Spinal cord (tissue), 10 donors: ENCODE measurements at places on chromosomes 4 and X.

- no peak for DNase-seq
- H3K27me3 ChIP-seq = no peaks in the 10 kb centered on the region
- H3K4me3 ChIP-seq = no peak overlapping the region
- H3K27ac ChIP-seq = no peak overlapping the region
- H3K36me3 ChIP-seq = peaks cover 19% of the 10 kb centered on the region
- H3K4me1 ChIP-seq = no peaks in the 10 kb centered on the region
These were observed 157.1 kb downstream of the CDS1 start for GRCh38 chr4:84740057-84740456.

- peaks cover 6% of the 10 kb centered on the region for H3K4me1 ChIP-seq
- no peak for DNase-seq
- no peaks in the 10 kb centered on the region for H3K36me3 ChIP-seq
These were observed 67.5 kb downstream of the COQ2 start for GRCh38 chr4:83216959-83217683.

DNA sequence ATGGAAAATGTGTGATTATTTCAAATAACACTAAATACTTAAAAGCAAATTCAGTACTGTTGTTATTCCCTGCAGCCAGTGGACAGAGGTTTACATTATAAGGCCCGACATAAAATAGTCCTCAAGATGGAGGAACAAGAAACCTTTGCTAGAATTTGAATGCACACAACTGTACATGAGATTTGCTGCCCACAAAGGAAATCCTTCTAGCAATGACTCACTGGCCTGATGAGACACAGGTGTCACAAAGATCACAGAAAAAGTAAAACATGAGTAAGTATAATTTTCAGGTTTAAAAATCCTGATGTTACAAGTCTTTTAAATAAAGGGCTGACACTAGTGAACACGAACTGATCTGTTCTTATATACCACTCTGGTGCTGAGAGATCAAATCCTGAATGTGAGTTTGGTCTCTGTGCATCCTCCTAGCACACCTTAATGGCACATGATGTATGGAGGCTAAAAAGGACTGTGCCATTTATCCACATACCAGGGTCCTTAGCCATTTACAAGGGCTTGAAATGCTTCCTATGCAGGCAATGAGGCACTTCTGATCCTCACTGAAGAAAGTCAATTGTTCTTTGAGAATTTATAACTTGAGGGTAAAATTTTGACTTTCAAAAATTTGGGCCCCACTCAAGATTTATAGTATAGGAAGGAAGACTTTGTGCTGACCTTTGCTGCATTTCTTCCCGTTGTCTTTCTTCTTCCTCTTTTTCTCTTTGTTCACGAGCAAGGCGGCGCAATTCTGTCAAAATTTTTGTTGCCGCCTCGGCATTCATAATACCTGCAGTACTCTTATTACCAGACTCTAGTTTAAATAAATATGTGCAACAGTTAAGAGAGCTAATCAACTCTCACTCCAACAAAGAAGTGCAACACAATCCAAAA lies 23.0 kb downstream of the MAP7D3 start:
- peaks cover 5% of the 10 kb centered on the region for H3K27me3 ChIP-seq
- H3K36me3 ChIP-seq = peaks cover 5% of the 10 kb centered on the region
- no peak overlapping the region for H3K4me3 ChIP-seq
- H3K4me1 ChIP-seq = no peaks in the 10 kb centered on the region

DNA sequence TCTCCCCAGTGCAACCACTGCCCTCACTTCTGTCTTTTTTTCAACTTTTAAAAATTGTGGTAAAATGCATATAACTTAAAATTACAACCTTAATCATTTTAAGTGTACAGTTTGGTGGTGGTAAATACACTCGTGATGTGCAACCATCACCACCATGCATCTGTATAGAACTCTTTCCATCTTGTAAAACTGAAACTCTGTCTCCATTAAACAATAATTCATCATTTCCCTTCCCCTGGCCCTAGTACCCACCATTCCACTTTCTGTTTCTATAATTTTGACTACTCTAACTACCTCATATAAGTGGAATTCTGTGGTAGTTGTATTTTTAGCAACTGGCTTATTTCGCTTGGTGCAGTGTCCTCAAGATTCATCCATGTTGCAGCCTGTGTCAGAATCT lies 6.8 kb upstream of the CTBP1 start:
- peaks cover 20% of the 10 kb centered on the region for H3K36me3 ChIP-seq
- DNase-seq = no peak
- H3K4me1 ChIP-seq = peaks cover 8% of the 10 kb centered on the region
- H3K27ac ChIP-seq = no peak overlapping the region

- H3K27ac ChIP-seq = no peak overlapping the region
- H3K36me3 ChIP-seq = no peaks in the 10 kb centered on the region
These were observed 50.8 kb upstream of the SETD7 start for GRCh38 chr4:139606579-139607501.

GRCh38 chrX:28133763-28134162 lies 152.5 kb upstream of the DCAF8L1 start:
- no peak overlapping the region for H3K27ac ChIP-seq
- H3K36me3 ChIP-seq = no peaks in the 10 kb centered on the region
- no peaks in the 10 kb centered on the region for H3K27me3 ChIP-seq
- no peaks in the 10 kb centered on the region for H3K4me1 ChIP-seq
- H3K4me3 ChIP-seq = no peak overlapping the region
- no peak for DNase-seq

GRCh38 chr4:3724319-3725231 lies 41.6 kb upstream of the ADRA2C start:
- H3K4me3 ChIP-seq = no peak overlapping the region
- no peak overlapping the region for H3K27ac ChIP-seq
- peaks cover 49% of the 10 kb centered on the region for H3K4me1 ChIP-seq
- no peak for DNase-seq
- H3K36me3 ChIP-seq = no peaks in the 10 kb centered on the region
- H3K27me3 ChIP-seq = peaks cover 38% of the 10 kb centered on the region

- H3K27me3 ChIP-seq = no peaks in the 10 kb centered on the region
- no peak overlapping the region for H3K27ac ChIP-seq
- DNase-seq = no peak
- H3K4me1 ChIP-seq = peaks cover 9% of the 10 kb centered on the region
- no peak overlapping the region for H3K4me3 ChIP-seq
These were observed 75.6 kb downstream of the WFS1 start for GRCh38 chr4:6345096-6345830.

DNA sequence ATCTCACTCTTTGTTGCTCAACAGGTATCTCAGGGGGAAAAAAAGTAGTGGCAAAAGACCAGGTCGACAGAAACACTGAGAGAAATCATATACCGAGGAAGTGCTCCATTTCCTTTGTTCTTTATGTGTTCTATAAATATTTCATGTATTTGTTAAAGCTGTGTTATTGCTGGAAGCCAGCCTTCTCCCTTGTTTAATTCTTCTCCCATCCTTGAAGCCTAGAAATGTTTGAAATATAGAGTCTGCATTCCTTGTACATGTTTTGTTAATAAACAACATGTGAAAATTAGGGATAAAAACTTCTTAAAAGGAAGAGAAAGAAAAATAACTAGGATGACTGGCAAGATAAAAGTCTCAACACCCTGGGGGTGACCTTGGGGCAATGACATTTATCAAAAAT lies 186.2 kb downstream of the ANKRD50 start:
- no peaks in the 10 kb centered on the region for H3K4me1 ChIP-seq
- peak; percentile 52 for DNase-seq
- H3K27me3 ChIP-seq = no peaks in the 10 kb centered on the region
- H3K27ac ChIP-seq = peak overlapping the region; percentile 29
- H3K36me3 ChIP-seq = no peaks in the 10 kb centered on the region

DNA sequence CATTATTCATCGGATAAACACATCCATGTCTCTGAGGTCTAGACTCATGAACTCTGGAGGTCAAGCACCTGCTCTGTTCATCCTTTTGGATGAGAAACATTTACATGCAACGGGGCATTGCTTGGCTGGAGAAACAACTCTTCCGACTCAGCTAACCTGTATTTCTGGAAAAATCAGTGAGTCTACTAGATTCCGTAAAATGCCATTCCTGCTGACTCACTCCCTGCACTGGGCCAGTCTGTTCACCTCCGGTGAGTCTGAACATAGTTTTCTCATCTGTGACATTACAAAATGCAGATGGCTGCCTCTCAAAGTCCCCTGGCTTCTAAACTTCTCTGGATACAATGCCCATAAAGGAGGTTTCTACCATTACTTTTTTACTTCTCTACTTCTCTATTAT lies 185.7 kb upstream of the HS3ST1 start:
- no peak overlapping the region for H3K27ac ChIP-seq
- no peak overlapping the region for H3K4me3 ChIP-seq
- no peaks in the 10 kb centered on the region for H3K27me3 ChIP-seq
- no peaks in the 10 kb centered on the region for H3K36me3 ChIP-seq

- H3K27ac ChIP-seq = no peak overlapping the region
- no peaks in the 10 kb centered on the region for H3K36me3 ChIP-seq
- no peak overlapping the region for H3K4me3 ChIP-seq
- H3K4me1 ChIP-seq = no peaks in the 10 kb centered on the region
- peak; percentile 96 for DNase-seq
These were observed 86.4 kb downstream of the CBR4 start for GRCh38 chr4:168923526-168924194.

DNA sequence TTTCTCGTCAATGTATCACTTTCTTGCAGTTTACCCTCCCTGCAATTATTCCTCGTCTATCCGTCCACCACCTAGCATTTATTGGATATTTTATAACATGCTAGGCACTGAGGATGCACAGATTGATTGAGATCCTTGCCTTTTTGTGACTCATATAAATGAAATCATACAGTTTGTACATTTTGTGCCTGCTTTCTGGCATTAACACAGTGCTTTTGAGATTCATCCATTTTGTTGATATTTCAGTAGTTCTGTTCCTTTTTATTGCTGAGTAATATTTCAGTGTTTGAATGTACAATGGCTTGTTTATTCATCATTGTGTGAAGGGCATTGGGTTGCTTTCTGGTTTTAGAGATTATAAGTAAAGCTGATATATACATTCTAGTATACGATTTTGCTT lies 841 bp downstream of the TBC1D19 start:
- H3K27ac ChIP-seq = no peak overlapping the region
- H3K4me1 ChIP-seq = no peaks in the 10 kb centered on the region
- DNase-seq = no peak
- H3K27me3 ChIP-seq = no peaks in the 10 kb centered on the region

- H3K4me3 ChIP-seq = no peak overlapping the region
- DNase-seq = no peak
- H3K27me3 ChIP-seq = peaks cover 9% of the 10 kb centered on the region
These were observed 10.7 kb downstream of the AP1S2 start for GRCh38 chrX:15843960-15844359.

DNA sequence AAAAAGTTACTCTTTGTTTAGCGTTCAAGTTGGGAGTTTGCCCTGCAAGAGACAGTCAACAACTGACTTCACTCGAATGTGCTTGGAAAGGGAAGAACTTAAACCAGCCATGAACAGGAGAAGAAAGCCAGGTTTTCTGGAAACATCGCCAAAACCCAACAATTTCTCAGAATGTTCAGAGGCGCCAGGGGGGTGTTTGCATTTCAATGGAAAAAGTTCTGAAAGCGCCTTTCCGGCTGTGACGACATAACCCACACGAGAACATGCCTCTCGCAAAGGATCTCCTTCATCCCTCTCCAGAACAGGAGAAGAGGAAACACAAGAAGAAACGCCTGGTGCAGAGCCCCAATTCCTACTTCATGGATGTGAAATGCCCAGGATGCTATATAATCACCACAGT lies 78.1 kb upstream of the ADGRA3 start:
- H3K27ac ChIP-seq = no peak overlapping the region
- no peaks in the 10 kb centered on the region for H3K36me3 ChIP-seq

- DNase-seq = no peak
- no peaks in the 10 kb centered on the region for H3K27me3 ChIP-seq
- no peak overlapping the region for H3K27ac ChIP-seq
- H3K4me1 ChIP-seq = no peaks in the 10 kb centered on the region
- H3K4me3 ChIP-seq = no peak overlapping the region
- no peaks in the 10 kb centered on the region for H3K36me3 ChIP-seq
These were observed 3.9 kb upstream of the CHRNA9 start for GRCh38 chr4:40331101-40331745.

- no peaks in the 10 kb centered on the region for H3K27me3 ChIP-seq
- H3K36me3 ChIP-seq = no peaks in the 10 kb centered on the region
- H3K4me1 ChIP-seq = no peaks in the 10 kb centered on the region
- H3K27ac ChIP-seq = no peak overlapping the region
- no peak overlapping the region for H3K4me3 ChIP-seq
These were observed 6.5 kb upstream of the STBD1 start for GRCh38 chr4:76300012-76300411.

- H3K4me1 ChIP-seq = no peaks in the 10 kb centered on the region
- H3K27me3 ChIP-seq = no peaks in the 10 kb centered on the region
These were observed 271.3 kb downstream of the PPP3CA start for GRCh38 chr4:101076032-101076431.

DNA sequence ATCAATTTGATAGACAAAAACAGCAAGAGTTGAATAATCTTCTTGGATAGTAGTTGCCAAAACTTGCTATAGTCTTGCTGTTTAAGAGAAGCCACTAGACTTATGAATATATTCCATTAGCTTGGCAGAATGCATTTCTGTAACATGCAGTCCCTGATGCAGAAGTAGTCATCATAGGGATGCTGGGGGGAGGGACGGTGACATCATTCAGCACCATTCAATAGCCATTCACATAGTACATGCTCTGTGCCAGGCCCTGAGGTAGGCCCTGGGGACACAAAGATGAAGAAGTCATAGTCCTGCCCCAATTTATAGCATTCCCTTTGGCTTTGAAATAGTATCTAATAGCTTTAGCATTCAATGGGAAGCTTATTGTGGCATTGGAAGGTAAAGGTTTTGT lies 185.5 kb upstream of the AFF2 start:
- H3K36me3 ChIP-seq = no peaks in the 10 kb centered on the region
- no peak overlapping the region for H3K4me3 ChIP-seq
- no peaks in the 10 kb centered on the region for H3K4me1 ChIP-seq
- no peak overlapping the region for H3K27ac ChIP-seq
- no peaks in the 10 kb centered on the region for H3K27me3 ChIP-seq
- DNase-seq = no peak

- no peak for DNase-seq
- H3K27me3 ChIP-seq = no peaks in the 10 kb centered on the region
- H3K27ac ChIP-seq = no peak overlapping the region
- H3K4me3 ChIP-seq = no peak overlapping the region
- H3K36me3 ChIP-seq = no peaks in the 10 kb centered on the region
These were observed 56.0 kb upstream of the MAGED1 start for GRCh38 chrX:51837451-51837850.

GRCh38 chr4:159014859-159015258 lies 88.0 kb upstream of the RAPGEF2 start:
- no peaks in the 10 kb centered on the region for H3K27me3 ChIP-seq
- H3K27ac ChIP-seq = no peak overlapping the region
- H3K36me3 ChIP-seq = no peaks in the 10 kb centered on the region
- peaks cover 5% of the 10 kb centered on the region for H3K4me1 ChIP-seq

- H3K27me3 ChIP-seq = no peaks in the 10 kb centered on the region
- H3K4me1 ChIP-seq = peaks cover under 1% of the 10 kb centered on the region
- no peak overlapping the region for H3K4me3 ChIP-seq
- H3K36me3 ChIP-seq = no peaks in the 10 kb centered on the region
- H3K27ac ChIP-seq = no peak overlapping the region
These were observed 118.8 kb downstream of the PDLIM5 start for GRCh38 chr4:94570558-94570957.
